ENCODE measurements at places on chromosomes 6 and 20. TPM values are rescaled to one million over a fixed set of nuclear protein-coding genes. Genes with fewer than 3 reads are reported as not detected.

- no peak overlapping the region for H3K27ac ChIP-seq
- H3K4me3 ChIP-seq, result no peak overlapping the region
- no peaks in the 10 kb centered on the region for H3K27me3 ChIP-seq
These were observed 473.8 kb upstream of the HSF2 start for GRCh38 chr6:121925534-121926255.

DNA sequence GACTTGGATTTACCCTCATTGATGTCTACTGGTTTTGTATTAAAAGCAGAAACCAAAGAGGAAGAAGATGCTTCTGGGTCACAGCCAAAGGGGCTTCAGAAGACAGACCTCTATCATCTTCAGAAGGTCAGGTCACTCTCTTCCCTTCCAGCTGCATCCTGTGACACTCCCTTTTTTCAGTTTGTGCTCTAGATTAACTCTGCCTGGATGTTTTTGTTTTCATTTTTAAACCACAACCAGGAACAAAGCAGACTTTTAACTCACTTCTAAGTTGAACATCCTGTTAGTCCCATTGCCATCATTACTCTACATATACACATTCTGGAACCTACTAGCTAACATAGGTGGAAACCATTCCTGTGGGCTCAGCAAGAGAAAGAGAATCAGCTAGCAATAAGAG lies 45.2 kb downstream of the AKIRIN2 start:
- no peaks in the 10 kb centered on the region for H3K27me3 ChIP-seq
- H3K27ac ChIP-seq, result no peak overlapping the region
- H3K36me3 ChIP-seq, result peaks cover 32% of the 10 kb centered on the region
- H3K4me3 ChIP-seq, result no peak overlapping the region

GRCh38 chr20:52481443-52481842 lies 289.9 kb upstream of the ZFP64 start:
- no peaks in the 10 kb centered on the region for H3K27me3 ChIP-seq
- H3K36me3 ChIP-seq, result no peaks in the 10 kb centered on the region
- no peak overlapping the region for H3K4me3 ChIP-seq
- peaks cover 38% of the 10 kb centered on the region for H3K4me1 ChIP-seq
- H3K27ac ChIP-seq, result no peak overlapping the region

- H3K36me3 ChIP-seq, result no peaks in the 10 kb centered on the region
- no peak overlapping the region for H3K27ac ChIP-seq
- no peaks in the 10 kb centered on the region for H3K27me3 ChIP-seq
- no peak overlapping the region for H3K4me3 ChIP-seq
These were observed 129.1 kb upstream of the SPACA1 start for GRCh38 chr6:87918461-87918941.

- peak within 1 kb of the TSS; percentile 45 for H3K4me3 ChIP-seq
- H3K36me3 ChIP-seq, result no peaks in the 10 kb centered on the region
- H3K4me1 ChIP-seq, result peaks cover 21% of the 10 kb centered on the region
- DNase-seq, result peak; percentile 53
These were observed at the start of gene SLC22A23 for GRCh38 chr6:3456898-3457709. TSS of gene SLC22A23 (minus strand) at chr6:3457050. CDS start at chr6:3456559, 491 bp downstream.

- no peak overlapping the region for H3K27ac ChIP-seq
- H3K27me3 ChIP-seq, result 0 out of 2 replicates have a peak, but pooled peaks cover 2% of the 10 kb centered on the region
- H3K36me3 ChIP-seq, result no peaks in the 10 kb centered on the region
- no peak for DNase-seq
- H3K4me1 ChIP-seq, result no peaks in the 10 kb centered on the region
- no peak overlapping the region for H3K4me3 ChIP-seq
These were observed 51.4 kb upstream of the LGSN start for GRCh38 chr6:63371104-63371715.

GRCh38 chr6:1787894-1788293 lies 178.2 kb downstream of the FOXC1 start:
- H3K4me1 ChIP-seq, result peaks cover 43% of the 10 kb centered on the region
- no peak for DNase-seq
- H3K4me3 ChIP-seq, result no peak overlapping the region
- H3K27ac ChIP-seq, result no peak overlapping the region
- H3K36me3 ChIP-seq, result no peaks in the 10 kb centered on the region

GRCh38 chr20:60469829-60470228 lies 511.6 kb downstream of the CDH26 start:
- DNase-seq, result no peak
- H3K27me3 ChIP-seq, result 0 out of 2 replicates have a peak, but pooled peaks cover 5% of the 10 kb centered on the region
- no peaks in the 10 kb centered on the region for H3K36me3 ChIP-seq
- H3K4me3 ChIP-seq, result no peak overlapping the region
- H3K4me1 ChIP-seq, result no peaks in the 10 kb centered on the region

DNA sequence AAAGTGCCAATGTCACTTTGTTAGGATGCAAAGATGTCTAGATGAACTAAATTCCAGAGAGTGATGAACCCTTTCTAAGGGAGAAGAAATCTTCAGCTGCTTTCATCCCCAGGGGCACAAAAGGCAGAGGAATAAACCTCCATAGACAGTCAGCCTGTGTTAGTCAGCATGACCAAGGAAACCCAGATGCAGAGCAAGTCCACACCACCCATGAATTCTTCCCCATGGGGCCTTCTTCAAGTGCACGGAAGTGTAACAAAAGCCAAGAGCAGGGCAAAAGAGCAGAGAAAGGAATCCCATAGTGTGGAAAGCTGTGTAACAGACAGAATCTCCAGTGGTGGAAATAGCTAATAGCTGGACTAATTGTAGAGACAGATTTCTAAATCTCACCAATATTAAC lies 50.0 kb downstream of the DCDC2 start:
- no peaks in the 10 kb centered on the region for H3K36me3 ChIP-seq
- no peak overlapping the region for H3K4me3 ChIP-seq
- H3K27me3 ChIP-seq, result no peaks in the 10 kb centered on the region
- no peak overlapping the region for H3K27ac ChIP-seq
- H3K4me1 ChIP-seq, result no peaks in the 10 kb centered on the region

The PRRT1 gene
- not detected for total RNA-seq

The DEFB124 gene
- not detected for total RNA-seq

The SCAND1 gene
- total RNA-seq, result 123 TPM

The PSORS1C1 gene
- 0.53 TPM for total RNA-seq

The KCNK5 gene
- not detected for total RNA-seq

Measured in SJSA1 (cell line).